Coronary artery (tissue), 2 donors: ENCODE measurements at places on chromosomes 6 and 20.

- DNase-seq, result no peak
Observed at GRCh38 chr6:75305573-75305972, 21.0 kb upstream of the TMEM30A start.

DNA sequence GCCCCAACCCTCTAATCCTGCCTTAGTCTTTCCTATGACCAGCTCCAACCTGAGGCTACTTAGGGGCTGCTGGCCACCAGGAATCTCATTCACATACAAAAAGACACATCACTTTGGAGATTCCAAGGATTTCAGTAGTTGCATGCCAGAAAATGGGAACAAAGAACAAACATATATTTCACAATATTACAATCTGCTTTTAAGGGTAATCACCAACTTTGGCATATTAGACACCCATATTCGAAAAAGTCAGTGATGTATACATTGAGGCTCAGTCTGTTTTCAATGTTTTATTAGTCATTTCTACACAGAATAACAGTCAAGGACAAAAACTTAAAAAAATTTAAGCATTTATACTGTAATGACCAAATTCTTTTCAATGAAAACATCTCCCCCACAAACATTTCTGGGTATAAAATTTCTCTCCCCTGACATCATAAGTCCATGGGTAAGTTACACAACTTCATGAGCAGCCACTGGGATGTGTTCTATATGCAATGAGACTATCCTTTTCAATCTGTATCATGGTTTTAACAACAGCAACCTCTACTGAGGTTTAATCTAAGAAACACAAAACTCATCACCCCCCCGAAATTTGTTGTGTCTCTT lies 103.5 kb downstream of the MAP7 start:
- no peak for DNase-seq

GRCh38 chr6:62980093-62980492 lies 231.2 kb upstream of the FKBP1C start:
- no peak for DNase-seq

DNA sequence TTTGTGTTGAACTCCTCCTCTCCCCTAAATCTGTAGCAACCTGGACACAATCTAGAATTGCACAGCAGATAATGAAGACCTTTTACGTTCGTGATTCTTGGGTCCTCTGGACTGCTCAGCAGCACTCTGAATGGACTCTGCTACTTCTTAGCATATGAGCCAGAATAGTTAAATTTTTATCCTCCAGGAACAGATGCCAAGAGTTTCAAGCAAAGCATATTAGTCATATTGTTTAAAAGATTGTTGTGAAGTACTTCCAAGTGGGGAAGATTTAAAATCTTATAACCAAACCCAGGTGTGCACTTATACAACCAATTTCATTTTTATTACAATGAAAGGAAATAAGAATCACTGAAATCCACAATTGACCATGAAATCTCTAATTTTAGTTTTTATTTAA lies 118.9 kb upstream of the EXOC2 start:
- DNase-seq, result no peak

- no peak for DNase-seq
Observed at GRCh38 chr6:73604461-73604860, 49.3 kb downstream of the SLC17A5 start.
